Uterine smooth muscle cell (primary cell): ENCODE measurements at places on chromosomes 3 and 15. TPM values are rescaled to one million over a fixed set of nuclear protein-coding genes. Genes with fewer than 3 reads are reported as not detected.

NAALADL2 gene
- total RNA-seq = 11.9 and 13.7 TPM in 2 replicates

IQGAP1 gene
- 265 and 279 TPM in 2 replicates for total RNA-seq

CLCN2 gene
- total RNA-seq = 2.7 and 4.1 TPM in 2 replicates

NRG4 gene
- not detected in 2 replicates for total RNA-seq

CHRNA7 gene
- total RNA-seq = 0.37 and 1.2 TPM in 2 replicates

RBPMS2 gene
- under 0.01 TPM in 2 replicates for total RNA-seq

EDEM1 gene
- 47.9 and 73.2 TPM in 2 replicates for total RNA-seq

RASL12 gene
- 0.87 and 4.1 TPM in 2 replicates for total RNA-seq

ULK4 gene
- 10.6 and 17.8 TPM in 2 replicates for total RNA-seq

LRRC31 gene
- total RNA-seq = not detected in 2 replicates

PRR20G gene
- total RNA-seq = not detected in 2 replicates
